Astrocyte of the spinal cord (primary cell): ENCODE measurements at places on chromosomes 7 and 10.

- no peak for DNase-seq
Measured at GRCh38 chr7:158396301-158396905, 191.2 kb downstream of the PTPRN2 start.

- no peak for DNase-seq
Measured at GRCh38 chr7:43747328-43748105, 11.0 kb upstream of the BLVRA start.

- no peak for DNase-seq
Measured at GRCh38 chr10:70371846-70372245, 10.6 kb downstream of the LRRC20 start.

DNA sequence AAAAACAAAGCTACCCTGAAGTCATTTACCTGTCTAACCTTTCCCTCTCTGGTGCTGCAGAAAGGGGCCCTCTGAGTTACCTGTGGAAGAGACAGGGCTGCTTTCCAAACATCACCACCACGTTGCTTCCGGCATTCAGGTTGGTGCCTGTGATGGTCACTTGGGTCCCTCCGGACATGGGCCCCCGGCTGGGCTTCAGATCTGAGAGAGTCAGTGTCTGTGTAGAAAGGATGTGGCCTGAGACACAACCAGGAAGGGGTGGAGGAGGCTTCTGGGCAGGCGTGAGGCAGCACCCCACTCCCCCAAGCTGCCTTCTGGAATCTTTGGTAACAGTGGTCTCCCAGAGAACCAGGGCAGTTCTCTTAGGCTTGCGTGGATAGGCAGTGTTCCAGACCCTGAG lies 388.9 kb downstream of the PLXNA4 start:
- no peak for DNase-seq

GRCh38 chr7:44194069-44194468 lies 4.8 kb upstream of the GCK start:
- DNase-seq: no peak

DNA sequence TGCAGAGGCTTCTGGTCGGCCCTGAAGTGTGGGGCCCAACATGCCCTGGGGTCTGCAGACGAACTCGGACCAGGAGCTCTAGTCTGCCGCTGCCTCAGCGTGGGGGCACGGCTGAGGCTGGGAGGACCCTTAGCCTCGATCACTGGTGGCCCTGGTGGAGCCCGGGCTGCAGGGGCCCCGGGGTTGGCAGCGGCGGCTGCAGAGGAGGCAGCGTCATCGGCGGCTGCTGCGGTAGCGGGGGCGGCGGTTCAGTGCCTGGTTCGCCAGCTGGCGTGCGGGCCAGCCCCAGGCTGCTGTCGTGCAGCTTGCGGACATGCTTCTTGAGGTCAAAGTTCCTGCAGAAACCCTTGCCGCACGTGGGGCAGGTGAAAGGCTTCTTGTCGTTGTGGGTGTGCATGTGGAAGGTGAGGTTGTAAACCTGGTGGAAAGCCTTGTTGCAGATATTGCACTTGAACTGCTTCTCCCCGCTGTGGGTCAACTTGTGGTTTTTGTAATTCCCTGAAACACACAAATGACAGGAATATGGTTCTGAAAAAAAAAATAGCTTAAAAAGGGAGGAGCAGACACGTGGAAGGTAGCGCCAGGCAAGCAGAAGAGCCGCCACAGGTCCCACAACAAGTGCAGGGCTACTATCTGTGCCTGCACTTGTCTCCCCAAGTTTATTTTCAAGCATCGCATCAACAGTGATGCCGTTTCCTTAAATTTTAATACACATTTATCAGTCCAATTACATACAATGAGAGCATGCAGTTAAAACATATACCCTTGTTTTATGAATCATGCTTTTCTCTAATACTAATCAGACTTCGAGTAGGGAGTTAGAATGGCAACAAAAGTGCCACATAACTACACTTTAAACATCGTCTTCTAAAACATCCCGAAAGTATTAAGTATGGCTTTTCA lies 2.4 kb downstream of the FEZF1 start:
- DNase-seq: no peak

- DNase-seq: peak; percentile 87
Measured at GRCh38 chr10:3805201-3805790, 20.3 kb upstream of the KLF6 start.

GRCh38 chr10:18514537-18514936 lies 136.8 kb downstream of the NSUN6 start:
- DNase-seq: no peak

DNA sequence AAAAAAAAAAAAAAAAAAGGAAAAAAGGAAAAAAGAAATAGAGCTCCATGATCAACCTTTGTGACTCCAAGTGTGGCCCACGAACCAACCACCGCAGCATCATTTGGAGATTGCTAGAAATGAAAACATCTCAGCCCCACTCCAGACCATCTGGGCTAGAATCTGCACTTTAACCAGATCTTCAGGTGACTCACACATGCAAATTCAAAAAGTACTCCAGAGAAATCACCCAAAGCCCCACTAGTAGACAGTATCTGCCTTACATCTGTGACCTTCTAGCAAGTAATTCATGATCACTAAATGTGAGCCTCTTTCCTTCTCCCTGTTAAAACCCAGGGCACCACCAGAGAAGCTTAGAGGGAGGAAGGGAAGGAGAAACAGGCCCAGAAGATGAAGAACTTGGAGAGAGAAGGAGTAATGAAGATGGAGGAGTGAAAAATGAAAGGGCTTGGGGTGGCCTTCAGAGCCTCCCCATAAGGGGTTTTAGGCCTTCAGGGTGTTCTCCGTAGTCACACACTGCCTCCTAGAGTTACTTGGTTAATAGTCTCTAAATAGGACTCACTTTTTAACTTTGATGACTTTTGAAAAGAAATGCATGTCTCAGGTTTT lies 94.0 kb downstream of the SLC37A3 start:
- DNase-seq: peak; percentile 12

DNA sequence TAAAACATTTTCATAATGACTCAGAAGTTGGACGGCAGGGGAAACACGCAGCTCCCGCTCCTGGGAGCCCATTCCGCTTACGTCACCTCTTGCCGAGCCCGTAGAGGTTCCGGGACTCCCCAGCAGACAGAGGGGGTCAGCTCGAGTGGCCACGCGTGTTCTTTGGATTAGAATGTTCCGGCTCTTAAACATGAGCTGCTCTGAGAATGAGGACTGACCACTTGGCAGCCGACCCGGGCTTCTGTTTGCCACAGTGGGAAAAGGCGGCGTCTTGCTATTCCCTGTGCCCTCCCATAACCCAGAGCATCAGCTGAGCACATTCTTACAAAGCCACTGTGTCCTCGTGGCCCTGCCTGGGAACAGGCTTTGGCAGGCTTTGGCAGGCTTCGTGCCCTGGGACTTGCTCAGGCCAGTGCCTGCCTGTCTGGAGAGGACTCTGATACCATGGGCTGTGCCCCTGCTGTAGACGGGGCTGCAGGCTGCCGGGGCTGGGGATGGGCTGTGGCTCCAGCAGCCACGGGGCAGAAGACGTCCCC lies 40.1 kb downstream of the PFKP start:
- peak; percentile 99 for DNase-seq

DNA sequence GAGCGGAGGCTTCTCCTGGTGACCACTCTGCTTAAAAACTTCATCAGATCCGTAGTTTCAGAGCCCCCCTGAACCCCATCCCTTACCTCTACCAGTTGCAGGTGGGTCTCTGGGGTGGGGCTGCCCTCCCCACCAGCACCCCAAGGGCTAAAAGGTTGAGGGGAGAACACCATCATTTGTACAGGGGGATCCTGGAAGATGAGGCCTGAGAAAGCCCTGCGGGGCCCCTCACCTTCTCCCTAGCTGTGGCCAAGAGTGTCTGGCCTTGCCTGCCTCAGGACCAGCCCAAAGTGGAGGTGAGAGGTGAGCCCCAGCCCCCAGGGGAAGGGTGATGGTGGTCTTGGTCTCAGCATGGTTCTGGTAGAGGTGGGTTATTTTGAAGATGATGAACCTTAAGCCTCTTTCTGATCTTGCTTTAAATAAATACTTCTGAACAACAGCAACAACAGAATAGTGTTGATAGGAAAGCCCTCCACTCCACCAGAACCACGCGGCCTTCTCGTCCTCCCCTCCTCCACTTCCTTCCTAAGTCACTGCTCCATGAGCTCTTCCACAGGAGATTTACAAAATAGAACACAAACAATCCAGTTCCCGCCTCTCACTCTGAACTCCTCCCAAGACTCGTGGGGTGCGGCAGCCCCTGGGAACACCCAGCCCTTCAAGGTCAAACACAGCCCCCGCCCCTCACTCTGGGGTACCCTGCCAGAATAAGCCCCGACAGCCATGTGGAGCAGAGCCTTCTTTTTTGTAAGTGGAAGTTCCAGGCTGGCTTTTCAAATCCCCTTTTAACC lies 169.1 kb downstream of the EGFR start:
- DNase-seq: no peak

GRCh38 chr7:29170781-29171180 lies 23.8 kb upstream of the CHN2 start:
- no peak for DNase-seq

GRCh38 chr7:36228039-36228438 lies 75.0 kb downstream of the EEPD1 start:
- DNase-seq: no peak

GRCh38 chr10:114491933-114492332 lies 87.6 kb upstream of the AFAP1L2 start:
- DNase-seq: peak; percentile 8

GRCh38 chr7:64618785-64619456 lies 47.0 kb upstream of the ZNF107 start:
- peak; percentile 37 for DNase-seq

GRCh38 chr7:81583882-81584533 lies 185.8 kb downstream of the HGF start:
- DNase-seq: no peak

DNA sequence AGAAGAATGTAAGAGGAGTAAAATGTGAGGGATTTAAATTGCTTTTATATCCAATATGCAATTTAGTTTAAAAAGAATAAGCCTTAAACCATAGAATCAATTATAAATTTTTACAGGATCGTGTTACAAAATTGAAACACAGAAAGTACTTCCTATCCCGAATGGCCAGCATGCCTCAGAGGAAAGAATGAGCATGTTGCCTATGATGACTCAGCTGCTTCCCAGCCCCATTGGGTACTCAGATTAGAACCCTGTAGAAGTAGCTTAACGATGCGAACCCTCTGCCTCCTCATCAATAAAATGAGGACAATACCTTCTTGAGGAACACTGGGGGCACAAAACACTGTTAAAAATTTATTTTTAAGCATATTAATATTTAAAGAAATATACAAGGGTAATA lies 113.4 kb upstream of the CDK1 start:
- peak; percentile 52 for DNase-seq

DNA sequence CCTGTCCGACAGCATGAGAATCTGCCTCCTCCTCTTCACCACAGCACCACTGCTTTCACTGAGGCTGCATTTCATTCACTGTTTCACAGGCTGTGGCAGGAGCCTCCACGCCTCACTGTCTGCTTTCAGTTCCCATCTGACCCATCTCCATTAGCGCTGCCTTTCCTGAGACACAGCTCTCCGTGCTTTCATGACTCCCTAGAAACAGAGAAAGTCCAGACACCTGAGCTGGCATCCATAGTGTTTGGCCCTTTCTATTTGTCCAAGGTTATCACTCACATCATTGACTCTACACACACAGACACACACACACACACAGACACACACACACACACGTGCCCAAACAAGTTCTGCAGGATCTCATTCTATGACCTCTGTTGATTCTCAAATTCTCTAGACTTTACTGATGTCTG lies 5.2 kb downstream of the LGI1 start:
- DNase-seq: no peak

DNA sequence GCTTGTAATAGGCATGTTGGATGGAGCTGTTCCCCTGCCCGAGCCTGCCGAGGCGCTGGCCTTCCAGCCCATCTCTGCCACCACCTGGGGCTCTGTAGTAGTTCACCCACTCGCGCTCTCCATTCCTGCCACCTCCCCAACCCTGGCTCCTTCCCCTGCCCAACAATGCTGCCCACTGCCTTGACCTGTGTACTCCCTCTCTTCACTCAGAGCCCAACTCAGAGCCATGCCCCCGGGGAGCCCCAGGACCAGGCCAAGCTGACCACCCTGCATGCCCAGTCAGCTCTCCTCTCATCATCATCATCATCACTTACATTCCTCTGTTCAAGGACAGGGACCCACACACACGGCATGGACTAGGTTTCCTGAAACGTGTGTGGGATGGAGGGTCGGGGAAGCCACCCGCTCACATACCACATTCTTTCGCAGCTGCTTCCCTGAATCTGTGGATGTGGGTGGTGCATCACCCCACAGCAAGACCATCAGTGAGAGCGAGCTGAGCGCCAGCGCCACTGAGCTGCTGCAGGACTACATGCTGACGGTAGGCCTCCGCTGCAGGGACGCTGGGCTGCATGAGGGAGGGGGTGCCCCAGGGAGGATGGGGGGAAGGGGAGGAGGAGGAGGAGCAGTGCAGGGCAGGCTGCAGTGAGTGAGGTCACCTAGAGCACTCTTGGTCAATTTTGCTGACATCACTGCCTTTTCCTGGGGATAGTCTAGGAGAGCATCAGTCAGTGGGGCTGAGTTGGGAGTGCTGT lies 15.6 kb downstream of the NACAD start:
- no peak for DNase-seq

DNA sequence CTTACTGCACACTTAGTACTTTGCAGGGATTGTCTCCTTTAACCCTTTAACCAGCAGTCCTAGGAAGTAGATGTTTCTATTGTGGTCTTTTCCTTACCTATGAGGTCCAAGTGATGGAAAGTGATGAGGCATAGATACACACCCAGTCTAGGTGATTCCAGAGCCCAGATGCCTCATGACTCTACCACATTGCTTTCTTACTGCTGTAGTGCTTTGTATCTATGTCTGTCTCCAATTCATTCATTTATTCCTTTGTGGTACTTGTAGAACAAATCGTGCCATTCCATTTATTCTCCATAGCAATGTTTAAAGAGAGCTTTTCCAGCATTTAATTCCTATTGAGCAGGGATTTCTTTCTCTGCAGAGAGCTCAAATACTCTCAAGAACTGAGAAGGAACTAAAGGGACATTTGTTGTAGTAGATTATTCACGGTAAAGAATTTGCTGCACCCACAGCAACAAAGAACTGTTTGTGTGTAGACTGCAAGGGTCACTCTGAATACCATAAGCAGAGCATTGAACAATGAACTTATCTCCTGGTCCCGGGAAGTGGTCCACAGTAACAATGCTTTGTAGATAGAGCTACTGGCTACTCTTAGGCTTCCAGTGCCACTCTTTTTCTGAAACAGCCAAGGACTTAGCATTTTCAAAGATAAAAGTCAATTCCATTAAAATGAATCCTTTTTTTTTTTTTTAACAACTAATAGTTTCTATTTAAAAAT lies 337.0 kb downstream of the PTEN start:
- peak; percentile 17 for DNase-seq

- no peak for DNase-seq
Measured at GRCh38 chr10:102247734-102248133, 2.4 kb downstream of the GBF1 start.
